ENCODE measurements at places on chromosomes 3 and 15. TPM values are rescaled to one million over a fixed set of nuclear protein-coding genes. Genes with fewer than 3 reads are reported as not detected.

The BRPF1 gene
- 7.3 TPM for polyA plus RNA-seq

The NOP10 gene
- 101 TPM for polyA plus RNA-seq

The RTP3 gene
- not detected for polyA plus RNA-seq

The MYO5C gene
- 0.75 TPM for polyA plus RNA-seq

The CD86 gene
- 2.3 TPM for polyA plus RNA-seq

The C3orf85 gene
- polyA plus RNA-seq: not detected

The CD80 gene
- not detected for polyA plus RNA-seq

The SPSB4 gene
- 2.1 TPM for polyA plus RNA-seq

The VPS18 gene
- polyA plus RNA-seq: 10.5 TPM

The CFAP20DC gene
- polyA plus RNA-seq: not detected

The NR1I2 gene
- polyA plus RNA-seq: 0.03 TPM

The FANCD2OS gene
- polyA plus RNA-seq: not detected

The PCYT1A gene
- 34.7 TPM for polyA plus RNA-seq

The P2RY14 gene
- polyA plus RNA-seq: 4.0 TPM

The FHIT gene
- polyA plus RNA-seq: 11.6 TPM

The MRPS25 gene
- 129 TPM for polyA plus RNA-seq

The IQSEC1 gene
- polyA plus RNA-seq: 29.7 TPM

The CTXN2 gene
- polyA plus RNA-seq: not detected

The ALPK3 gene
- polyA plus RNA-seq: 35.1 TPM

The PYGO1 gene
- 0.81 TPM for polyA plus RNA-seq

The TM2D3 gene
- 52.2 TPM for polyA plus RNA-seq

The ECE2 gene
- polyA plus RNA-seq: not detected

The CD96 gene
- polyA plus RNA-seq: 0.07 TPM

The C3orf20 gene
- not detected for polyA plus RNA-seq

The TGM4 gene
- not detected for polyA plus RNA-seq

The ISLR gene
- polyA plus RNA-seq: 8.8 TPM

The FOXL2NB gene
- polyA plus RNA-seq: not detected

The PARP14 gene
- 4.1 TPM for polyA plus RNA-seq

The SERPINI2 gene
- 0.06 TPM for polyA plus RNA-seq

The ZIC1 gene
- not detected for polyA plus RNA-seq

The POMGNT2 gene
- 16.8 TPM for polyA plus RNA-seq

The CCR3 gene
- not detected for polyA plus RNA-seq

The GOLGA8G gene
- not detected for polyA plus RNA-seq

Measured in heart right ventricle (tissue), 16 donors.